OCI-LY7 (cell line): ENCODE measurements at places on chromosomes 16 and 17. TPM values are rescaled to one million over a fixed set of nuclear protein-coding genes. Genes with fewer than 3 reads are reported as not detected.
A peak's percentile ranks its signal among the peaks of the same experiment; 100 is the strongest.

DNA sequence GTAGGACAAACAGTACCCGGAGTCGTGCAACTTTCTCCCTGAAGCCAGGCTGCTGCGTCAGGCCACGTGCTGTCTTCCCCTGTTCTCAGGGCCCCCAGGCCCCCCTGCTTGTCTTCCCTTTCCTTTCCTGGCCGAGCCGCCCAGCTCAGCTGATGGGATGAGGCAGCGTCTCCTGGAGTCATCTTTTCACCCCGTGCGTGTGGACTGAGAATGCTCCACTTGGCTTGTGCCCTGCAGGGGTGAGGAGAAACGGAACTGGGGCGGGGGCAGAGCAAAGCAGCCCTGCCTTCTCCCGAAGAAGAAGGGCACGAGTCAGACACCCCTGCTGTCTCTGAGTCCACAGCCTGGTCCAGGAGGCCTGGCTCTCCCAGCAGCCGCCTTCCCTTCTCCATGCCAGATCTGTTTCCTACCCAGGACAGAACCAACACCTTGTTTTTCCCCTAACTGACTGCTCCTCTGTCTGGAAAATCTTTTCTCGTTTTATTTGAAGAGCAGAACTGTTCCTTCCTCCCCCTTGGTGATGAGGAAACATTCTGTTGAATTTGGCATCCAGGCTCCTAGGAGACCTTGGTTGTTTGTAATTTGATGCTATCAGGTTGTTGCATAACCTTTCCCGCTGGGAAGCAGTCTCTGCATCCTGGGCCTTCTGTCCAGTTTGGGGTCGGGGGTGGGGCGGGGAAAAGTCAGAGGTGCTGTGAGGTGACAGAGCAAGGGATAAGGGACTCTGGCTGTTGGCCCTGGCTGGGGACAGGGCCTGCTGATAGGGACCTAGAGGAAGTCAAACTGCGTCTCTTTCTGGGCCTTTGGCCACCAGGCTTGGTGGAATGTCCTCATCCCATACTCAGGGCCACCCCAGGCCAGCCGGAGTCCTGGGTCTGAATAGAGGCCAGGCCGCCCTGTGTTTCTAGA lies 78.8 kb downstream of the WIPI1 start:
- no peak for DNase-seq

GRCh38 chr17:59754552-59754951 lies 47.1 kb downstream of the VMP1 start:
- DNase-seq: no peak

GRCh38 chr17:19712436-19713004 lies 3.9 kb downstream of the SLC47A2 start:
- DNase-seq: no peak

DNA sequence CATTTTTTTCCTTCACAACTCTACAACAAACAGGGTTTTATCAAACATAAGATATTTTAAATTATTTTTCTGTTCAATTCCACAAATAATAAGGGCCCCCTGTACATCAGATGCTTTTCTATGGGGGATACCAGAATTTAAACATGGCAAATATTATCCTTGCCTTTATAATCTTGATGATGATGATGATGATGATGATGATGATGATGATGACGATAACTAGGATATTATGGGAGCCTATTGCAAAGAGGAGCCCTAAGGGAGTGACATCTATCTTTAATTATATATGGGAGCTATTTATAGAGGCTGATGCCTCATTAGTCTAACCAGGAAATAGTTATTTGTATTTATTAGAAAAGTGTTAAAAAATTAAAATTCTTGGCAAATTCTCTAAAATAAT lies 6.8 kb downstream of the MEIOC start:
- DNase-seq: no peak

The TBX21 gene
- total RNA-seq: not detected in 2 replicates

DNA sequence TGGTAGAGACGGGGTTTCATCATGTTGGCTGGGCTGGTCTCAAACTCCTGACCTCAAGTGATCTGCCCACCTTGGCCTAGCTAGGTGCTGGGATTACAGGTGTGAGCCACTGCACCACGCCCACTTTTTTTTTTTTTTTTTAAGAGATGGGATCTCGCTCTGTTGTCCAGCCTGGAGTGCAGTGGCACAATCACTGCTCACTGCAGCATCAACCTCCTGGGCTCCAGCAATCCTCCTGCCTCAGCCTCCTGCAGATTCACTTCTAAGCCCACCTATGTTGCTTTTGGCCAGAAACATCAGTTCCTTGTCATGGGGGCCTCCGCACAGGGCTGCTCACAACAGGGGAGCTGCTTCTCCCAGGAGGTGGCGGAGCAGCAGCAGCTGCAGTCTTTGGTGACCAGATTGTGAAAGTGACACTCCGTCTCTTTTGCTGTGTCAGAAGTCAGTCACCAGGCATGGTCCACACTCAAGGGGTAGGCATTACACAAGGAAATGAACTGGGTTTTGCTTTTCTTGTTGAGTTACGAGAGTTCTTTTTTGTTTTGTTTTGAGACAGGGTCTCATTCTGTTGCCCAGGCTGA lies 4.5 kb upstream of the NME4 start:
- no peak for DNase-seq

DNA sequence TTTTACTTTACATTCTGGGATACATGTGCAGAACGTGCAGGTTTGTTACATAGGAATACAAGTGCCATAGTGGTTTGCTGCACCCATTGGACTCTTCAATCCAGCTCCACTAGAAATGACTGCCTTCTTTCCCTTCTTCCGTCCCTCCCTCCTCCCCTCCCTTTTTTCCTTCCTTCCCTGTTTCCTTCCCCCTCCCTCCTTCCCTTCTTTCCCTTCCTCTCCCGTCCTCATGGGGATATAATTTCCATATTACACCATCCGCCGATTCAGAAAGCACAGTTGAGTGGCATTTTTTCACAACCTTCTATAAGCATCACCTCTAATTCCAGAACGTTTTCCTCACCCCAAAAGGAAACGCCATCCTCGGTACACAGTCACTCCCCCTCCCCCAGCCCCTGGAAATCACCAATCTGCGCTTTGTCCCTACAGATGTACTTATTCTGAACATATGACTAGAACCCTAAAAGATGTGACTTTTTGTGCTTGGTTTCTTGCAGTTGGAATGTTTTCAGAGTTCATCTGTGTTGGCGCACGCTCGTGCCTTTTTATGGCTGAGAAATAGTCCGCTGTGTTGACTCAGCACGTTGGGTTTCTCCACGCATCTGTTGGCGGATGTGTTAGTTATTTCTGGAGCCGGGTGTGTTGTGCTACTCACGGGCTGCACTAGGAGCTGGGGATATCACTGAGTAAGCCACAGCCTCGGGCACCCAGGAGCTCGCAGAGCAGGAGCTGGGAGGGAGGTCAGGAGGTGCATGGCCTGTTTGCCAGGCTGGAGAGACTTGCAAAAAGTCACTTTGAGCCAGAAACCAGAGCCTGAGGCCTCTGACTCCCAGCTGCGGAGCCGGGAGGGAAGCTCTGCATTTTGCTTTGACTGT lies 336.4 kb downstream of the SEC14L1 start:
- DNase-seq: peak; percentile 70

GRCh38 chr16:87681981-87682570 lies 79.8 kb downstream of the JPH3 start:
- DNase-seq: peak; percentile 69

DNA sequence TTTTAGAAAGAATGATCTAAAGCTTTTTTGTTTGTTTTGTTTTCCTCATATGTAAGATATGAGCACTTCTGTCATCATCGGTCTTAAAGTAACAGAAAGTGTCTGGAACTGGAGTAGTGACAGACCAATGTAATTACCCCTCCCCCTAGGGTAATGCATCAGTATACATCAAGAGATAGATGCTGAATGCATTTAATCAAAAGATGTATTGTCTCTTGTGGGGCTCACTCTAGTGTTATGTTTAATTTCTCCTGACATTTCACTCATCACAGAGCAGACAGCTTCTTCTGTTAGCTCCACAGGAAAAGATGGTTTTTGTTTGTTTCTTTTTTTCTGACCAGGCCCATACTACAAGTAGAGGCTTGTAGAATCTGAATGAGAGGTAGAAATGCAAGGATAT lies 168.7 kb upstream of the C17orf78 start:
- no peak for DNase-seq

The TBC1D3B gene
- 12.8 and 13.8 TPM in 2 replicates for total RNA-seq

The ITGAD gene
- not detected in 2 replicates for total RNA-seq

The BCAR1 gene
- 13.9 and 15.1 TPM in 2 replicates for total RNA-seq

GRCh38 chr16:69709456-69710084 lies 16.8 kb downstream of the NQO1 start:
- peak; percentile 78 for DNase-seq

The RNF222 gene
- 0.15 TPM in 2 replicates for total RNA-seq

DNA sequence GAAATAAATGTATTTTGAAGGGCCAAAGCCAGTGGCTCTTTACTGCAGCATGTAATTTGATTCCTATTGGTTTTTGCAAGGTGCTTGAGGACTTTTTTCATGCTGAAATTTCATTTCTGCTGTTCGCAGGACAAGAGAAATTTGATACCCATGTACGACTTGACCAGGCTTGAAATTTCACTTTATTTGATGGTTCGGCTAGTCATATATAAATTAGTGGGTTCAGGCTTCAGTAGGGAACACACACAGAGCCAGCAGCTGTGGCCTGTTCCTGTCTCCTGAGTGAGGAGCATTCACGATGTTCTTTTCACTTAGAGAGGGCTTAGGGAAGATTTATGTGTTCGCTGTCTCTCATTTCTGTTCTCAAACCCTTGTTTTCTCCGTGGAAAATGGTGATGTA lies 258.4 kb upstream of the CACNG5 start:
- DNase-seq: no peak

The THAP11 gene
- total RNA-seq: 38.8 and 39.5 TPM in 2 replicates

The FOXN1 gene
- not detected in 2 replicates for total RNA-seq

- DNase-seq: peak; percentile 82
Measured at GRCh38 chr17:81601525-81602120, 35.3 kb downstream of the NPLOC4 start.

- no peak for DNase-seq
Measured at GRCh38 chr16:17382514-17382913, 88.2 kb downstream of the XYLT1 start.

DNA sequence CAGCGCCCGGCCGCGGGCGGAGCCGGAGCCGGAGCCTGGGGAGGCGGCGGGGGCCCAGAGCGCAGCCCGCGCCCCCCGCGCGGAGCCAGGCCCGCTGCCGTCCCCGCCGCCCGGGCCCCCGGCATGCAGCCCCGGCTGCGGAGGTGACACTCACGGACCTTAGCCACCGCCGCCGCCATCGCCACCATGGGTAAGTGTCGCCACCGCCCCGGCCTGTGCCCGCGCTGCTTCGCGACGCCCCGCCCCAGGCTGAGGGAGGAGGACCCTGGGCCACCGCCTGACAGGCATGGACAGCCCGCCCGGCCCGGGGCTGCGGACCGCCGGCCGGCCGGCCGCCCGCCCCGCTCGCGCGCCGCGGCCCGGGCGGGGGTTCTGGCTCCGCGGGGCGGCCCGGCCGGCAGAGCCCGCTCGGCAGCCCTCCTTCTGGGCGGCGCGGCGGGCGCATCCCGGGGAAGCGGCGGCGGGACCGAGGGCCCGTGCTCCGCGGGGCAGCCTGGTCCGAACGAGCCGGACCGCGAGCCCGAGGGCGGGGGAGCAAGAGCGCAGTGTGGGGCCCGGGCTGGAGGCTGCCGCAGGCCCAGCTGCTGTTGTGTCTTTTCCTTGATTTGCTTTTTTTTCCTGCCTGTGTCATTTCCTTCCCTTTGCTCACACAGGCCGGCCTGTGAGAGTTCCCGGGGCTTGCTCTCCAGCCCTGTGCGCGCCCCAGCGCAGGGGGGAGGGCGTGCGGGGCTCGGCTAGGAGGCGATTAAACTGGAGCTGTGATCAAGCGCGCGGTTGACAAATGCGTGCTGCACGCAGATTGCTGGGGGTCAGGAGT lies 565 bp downstream of the MAP3K3 start:
- DNase-seq: peak; percentile 55

The CCL4 gene
- not detected in 2 replicates for total RNA-seq
